ENCODE measurements at places on chromosomes 4 and X.

- DNase-seq, result no peak
These were observed 62.0 kb downstream of the ASMT start for GRCh38 chrX:1676866-1677265.

DNA sequence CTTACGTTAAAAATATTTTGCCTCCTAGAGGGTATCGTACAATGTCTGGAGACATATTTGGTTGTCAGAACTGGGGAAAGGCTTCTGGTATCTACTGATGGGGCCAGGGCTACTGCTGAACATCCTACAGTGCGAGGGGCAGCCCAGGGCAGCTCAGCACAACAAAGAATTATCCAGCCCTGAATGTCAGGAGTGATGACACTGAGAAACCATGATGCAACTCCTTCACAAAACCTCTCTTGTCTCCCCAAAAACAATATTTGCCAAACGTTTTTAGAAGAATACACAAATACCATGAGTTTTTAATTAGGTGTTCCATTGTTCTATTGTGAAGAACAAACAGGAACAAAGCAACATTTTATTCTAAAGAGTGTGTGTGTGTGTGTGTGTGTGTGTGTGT is 43.4 kb upstream of the CLNK start:
- DNase-seq, result no peak

DNA sequence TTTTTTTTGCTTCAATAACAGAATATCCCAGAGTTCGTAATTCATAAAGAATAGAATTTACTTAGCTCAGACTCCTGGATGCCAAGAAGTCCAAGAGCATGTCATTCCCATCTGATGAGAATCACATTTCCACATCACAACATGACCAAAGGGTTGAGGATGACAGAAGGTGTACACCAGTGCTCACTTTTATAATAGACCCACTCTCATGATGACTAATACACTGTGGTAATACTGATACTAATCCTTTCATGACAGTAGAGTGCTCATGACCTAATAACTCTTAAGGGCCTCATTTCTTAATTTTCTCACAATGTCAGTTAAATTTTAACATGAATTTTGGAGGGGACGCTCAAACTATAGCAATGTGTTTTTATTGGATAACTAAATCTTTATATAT is 69.2 kb downstream of the ZNF732 start:
- peak; percentile 72 for DNase-seq

DNA sequence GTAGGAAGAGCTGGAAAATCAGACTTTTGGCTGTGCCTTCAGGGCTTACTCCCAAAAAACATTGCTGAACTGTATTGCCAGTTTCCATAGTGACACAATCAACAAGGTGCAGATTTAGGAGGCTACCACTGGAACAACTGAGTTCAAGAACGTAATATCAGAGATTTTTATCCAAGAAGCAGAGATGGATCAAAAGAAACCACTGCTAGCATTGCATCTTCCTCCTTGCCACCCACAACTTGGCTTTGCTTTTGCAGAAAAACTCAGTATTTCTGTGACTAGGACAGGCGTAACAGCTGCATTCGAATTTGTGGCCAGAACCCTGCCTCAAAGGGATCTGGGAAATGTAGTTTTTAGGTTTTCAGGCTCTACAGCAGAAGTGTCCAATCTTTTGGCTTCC is 27.8 kb upstream of the WDFY3 start:
- DNase-seq, result no peak

- peak; percentile 74 for DNase-seq
These were observed 43.2 kb downstream of the GALNT7 start for GRCh38 chr4:173211838-173212237.

DNA sequence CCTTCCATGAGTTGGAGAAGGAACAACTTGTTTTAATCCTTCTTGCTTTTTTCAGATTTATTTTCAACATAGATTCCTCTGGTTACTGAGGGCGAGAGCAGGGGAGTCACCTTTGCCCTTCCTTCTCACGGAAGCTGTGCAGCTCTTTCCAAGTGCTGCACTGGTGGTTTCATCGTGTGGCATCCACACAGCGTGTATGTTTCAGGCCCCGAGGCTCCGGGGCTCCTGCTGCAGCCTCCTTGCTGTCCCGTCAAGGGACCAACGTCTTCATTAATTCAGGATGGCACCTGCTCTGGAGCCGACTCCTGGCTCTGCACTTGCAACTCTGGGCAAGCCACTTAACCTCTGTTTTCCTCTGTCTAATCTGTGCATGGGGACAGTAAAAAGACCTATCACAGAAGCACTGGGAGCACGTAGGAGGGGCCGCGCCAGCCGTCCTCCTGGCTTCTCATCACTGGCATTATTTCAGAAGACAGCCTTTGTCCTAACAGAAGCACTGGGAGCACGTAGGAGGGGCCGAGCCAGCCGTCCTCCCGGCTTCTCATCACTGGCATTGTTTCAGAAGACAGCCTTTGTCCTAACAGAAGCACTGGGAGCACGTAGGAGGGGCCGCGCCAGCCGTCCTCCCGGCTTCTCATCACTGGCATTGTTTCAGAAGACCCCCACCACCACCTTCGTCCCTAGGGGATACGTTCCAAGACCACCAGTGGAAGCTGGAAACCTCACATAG is 117.8 kb upstream of the NKX1-1 start:
- no peak for DNase-seq

- no peak for DNase-seq
These were observed 31.9 kb downstream of the ADD1 start for GRCh38 chr4:2875556-2875955.

GRCh38 chr4:98659106-98659592 is 738 bp upstream of the TSPAN5 start:
- DNase-seq, result peak; percentile 22

DNA sequence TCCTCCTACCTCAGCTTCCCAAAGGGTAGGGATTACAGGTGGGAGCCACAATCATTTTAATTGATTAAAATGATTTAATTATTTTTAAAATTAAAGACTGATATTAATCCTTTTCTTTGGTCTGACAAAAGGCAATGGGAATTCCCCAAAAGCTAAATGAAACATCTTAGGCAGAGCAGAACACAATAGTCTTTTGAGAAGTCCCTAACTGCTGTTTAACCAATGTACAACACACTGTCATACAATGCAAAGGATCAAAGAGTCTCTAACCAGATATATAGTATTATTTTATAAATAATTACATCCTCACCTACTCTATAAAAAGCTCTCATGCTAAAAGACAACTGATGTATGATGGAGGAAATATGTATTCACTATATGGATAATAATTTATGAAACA is 47.0 kb downstream of the THAP9 start:
- no peak for DNase-seq

DNA sequence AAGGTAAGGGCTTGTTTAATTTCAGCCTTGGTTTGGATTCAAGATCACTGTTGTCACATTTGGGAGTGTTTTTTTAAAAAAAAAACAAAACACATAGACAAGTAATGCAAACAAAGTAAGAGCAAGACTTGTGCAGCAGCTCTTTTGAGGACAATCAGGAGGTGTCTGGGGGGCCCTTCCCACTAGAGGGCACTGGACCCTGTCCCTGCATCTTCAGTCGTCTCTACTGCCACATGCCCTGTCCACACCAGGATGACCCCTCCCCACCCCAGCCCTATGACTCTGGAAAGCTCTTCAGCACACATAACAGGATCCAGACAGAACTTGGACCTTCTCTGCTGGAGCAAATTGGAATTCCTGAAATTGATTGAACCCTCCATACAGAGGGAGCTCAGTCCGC is 71.0 kb downstream of the USP46 start:
- peak; percentile 14 for DNase-seq

GRCh38 chrX:153631907-153632594 is 15.0 kb upstream of the DUSP9 start:
- no peak for DNase-seq

DNA sequence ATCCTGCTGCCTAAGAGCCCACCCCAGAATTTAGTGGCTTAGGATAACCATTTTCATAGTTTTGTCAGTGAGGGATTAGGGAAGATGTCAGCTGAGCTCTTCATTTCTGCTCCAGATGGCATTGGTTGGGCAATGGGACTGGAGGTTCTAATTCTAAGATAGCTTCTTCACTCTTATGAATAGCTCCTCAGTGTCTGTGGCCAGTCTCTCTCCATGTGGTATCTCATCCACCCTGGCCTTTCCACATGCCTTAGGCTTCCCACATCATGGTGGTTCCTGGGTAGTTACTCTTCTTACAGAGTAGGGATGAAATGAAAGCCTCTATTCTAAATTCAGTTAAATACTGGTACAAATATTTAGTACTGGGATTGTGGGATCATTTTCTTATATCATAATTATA is 31.3 kb downstream of the REPS2 start:
- no peak for DNase-seq

DNA sequence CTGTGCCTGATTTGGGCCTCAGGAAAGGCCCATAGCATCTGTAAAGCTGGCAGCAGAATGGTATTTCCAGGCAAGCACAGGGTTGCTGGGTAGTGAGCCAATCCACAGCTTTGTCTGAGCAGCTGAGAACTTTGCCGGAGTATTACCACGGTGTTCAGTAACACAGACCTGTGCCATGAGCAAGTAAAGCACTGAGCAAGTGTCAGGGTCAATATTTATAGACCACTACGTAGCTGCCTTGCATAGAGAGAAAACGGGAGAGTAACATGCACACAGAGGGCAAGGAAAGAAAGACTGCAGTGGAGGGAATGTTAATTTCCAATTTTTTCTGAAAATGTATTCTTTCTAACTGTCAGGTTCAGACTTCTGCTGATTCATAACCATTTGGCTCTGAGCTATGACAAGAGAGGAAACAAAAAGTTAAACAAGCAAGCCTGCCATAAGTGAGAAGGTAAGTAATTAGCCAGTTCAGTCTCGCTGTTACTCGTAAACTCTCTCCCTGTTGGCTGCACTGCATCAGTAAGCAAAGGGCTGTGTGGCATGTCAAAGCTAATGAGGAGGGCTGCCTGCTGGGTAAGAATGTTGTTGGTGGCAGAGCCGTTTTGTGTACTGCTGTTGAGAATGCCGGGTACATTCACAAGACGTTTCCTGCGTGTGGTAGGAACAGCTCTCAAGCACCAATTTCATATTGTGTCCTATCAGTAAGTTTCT is 238.1 kb downstream of the BMPR1B start:
- peak; percentile 36 for DNase-seq

GRCh38 chr4:76449362-76449767 is 14.3 kb downstream of the SHROOM3 start:
- DNase-seq, result peak; percentile 34

DNA sequence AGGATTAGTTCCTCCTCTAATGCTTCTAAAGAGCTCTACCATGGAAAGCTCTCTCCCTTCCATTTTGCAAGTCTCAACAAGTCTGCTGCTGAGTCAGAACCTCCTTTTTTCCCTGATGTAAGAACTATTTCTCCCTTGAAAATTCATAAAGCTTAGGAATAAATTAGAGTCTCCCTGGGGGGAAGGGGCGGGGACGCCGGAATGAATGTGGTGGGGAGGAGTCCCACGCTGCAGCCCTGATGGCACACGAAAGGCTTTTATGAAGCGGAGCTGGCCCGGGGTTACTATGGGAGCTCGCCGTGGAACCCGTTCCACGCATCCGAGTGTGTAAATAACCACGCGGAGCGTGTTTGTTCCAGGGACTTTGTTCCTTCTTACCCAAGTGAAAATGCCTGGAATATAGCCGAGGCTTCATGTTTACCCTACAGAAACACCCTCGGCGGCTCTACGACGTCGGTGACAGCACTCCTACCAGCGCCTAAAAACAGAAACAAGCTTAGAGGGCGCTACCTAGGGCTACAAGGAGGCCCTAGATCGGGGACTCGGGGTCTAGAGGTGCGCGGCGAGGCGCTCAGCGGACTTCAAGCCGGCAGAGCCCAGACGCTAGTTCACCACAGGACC is 923 bp upstream of the CPEB2 start:
- DNase-seq, result peak; percentile 96

GRCh38 chrX:57587062-57587461 is 4.7 kb upstream of the ZXDB start:
- no peak for DNase-seq

DNA sequence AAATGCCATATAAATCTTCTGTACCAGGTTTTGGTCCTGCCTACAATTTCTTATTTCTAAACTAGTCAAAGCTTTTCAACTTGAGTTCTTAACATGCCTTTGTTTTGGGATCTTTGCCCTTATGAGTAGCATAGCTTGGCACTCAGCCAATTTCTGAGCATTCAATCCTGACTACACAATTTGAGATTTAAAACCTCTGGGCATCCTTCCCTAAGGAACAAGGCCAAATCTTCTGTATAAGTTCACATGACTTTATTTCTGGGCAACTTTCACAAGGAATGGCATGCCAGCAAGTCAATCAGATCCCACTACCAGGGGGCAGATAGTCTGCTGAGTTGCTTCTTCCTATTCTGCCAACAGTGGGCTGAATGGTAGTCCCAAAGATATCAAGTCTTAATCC is 254.2 kb downstream of the ADAMTS3 start:
- DNase-seq, result peak; percentile 79

GRCh38 chrX:7059214-7059838 is 88.2 kb upstream of the STS start:
- DNase-seq, result no peak

DNA sequence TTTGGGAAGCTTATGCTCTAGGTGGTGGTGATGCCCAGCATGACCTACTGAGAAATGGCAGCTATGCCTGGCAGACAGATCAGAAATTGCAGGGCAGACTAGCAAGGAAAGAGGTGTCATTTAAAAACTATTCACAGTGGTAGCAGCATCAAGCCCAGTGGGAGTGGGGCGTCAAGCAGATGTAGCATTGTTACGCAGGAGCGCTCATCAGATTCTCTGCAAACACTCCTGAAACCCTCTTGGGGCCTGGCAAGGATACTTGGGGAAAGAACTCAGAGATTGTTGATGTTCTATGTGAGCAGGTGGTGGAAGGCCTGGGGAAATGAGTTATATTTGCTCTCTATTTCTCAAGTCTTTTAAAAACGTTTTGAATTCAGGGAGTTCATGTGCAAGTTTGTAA is 437.6 kb downstream of the RAPGEF2 start:
- no peak for DNase-seq

DNA sequence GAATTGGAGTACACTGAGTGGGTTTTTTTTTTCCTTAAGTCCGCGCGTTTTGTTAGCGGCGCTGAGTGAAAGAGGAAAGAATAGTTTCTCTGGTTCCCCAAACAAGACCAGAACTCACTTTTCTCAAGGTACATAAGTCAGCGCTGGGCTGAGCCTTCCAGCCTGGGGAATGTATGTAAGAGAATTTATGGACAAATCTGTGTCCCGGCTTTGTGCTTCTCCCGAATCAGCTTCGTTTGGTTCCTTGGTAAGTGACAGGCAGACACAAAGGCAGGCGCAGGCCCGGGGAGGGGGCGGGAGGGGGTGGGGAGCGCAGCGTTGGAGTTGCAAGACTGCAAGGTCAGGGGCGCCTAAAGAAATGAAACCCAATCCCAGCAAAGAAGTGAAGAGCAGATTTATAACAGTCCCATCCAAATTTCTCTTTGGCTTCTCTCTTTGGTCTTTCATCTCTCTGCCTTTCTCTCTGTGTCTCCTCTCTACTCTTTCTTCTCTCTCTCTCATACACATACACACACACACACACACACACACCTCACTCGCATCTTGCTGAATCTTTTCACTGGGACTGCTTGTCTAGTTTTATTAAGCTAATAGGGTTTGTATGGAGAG is 981 bp downstream of the TET2 start:
- peak; percentile 54 for DNase-seq

GRCh38 chr4:4284827-4285618 is 4.9 kb downstream of the LYAR start:
- peak; percentile 77 for DNase-seq

GRCh38 chr4:81802285-81802846 is 330.7 kb upstream of the RASGEF1B start:
- no peak for DNase-seq
